ENCODE measurements at places on chromosomes 11 and 22. TPM values are rescaled to one million over a fixed set of nuclear protein-coding genes. Genes with fewer than 3 reads are reported as not detected.

GRCh38 chr11:96967616-96968015, 577.8 kb downstream of the JRKL start:
- DNase-seq, result no peak

DNA sequence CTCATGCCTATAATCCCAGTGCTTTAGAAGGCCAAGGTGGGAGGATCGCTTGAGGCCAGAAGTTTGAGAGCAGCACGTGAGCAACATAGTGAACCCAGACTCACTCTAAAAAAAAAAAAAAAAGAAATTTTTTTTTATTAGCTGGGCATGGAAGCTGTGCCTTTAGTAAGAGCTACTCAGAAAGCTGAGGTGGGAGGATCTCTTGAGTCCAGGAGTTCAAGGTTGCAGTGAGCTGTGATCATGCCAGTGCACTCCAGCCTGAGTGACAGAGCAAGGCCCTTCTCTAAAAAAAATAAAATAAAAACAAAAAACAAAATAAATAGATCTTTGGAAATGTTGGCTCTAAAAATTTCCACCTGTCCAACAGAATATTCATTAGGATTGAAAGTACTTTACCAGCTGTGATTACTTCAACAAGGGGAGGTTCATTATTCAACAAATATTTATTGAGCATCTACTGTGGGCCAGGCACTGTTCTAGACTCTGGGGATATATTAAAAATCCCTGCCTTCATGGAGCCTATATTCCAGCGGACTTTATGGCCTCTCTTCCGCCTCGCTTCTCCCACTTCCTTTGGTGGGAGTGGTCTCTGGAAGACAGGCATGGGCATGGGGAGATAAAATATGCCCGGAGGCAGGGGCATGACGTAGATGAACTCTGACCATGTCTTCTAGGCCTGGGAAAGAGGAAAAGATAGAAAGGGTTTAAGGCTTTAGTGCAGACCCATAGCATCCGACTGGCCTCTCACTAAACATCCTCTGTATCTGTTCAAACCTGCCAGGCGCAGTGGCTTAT, 47.9 kb downstream of the AHNAK start:
- DNase-seq, result no peak

Gene LGR4
- 0.11 TPM for total RNA-seq

DNA sequence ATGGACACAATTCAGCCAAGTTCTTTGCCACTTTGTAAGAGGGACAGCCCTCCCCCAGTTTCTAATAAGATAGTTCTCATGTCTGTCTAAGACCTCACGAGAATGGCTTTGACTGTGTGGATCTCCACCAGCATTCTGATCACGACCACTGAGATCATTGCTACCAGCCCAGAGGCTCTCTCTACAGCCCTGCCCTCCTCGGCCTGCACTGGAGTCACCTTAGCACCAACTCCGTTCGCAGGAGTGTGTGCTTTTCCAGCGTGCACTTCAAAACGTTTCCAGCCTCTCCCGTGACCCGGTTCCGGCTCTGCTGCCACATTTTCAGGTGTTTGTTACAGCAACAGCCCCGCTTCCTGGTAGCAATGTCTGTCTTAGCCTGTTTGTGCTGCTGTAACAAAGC, 26.2 kb downstream of the TSPAN32 start:
- no peak for DNase-seq

- DNase-seq, result no peak
Observed at GRCh38 chr22:19912271-19912999, 29.1 kb upstream of the COMT start.
